ENCODE measurements at places on chromosomes 2 and 18.

GRCh38 chr18:25669741-25670140, 317.8 kb upstream of the ZNF521 start:
- no peak for DNase-seq

DNA sequence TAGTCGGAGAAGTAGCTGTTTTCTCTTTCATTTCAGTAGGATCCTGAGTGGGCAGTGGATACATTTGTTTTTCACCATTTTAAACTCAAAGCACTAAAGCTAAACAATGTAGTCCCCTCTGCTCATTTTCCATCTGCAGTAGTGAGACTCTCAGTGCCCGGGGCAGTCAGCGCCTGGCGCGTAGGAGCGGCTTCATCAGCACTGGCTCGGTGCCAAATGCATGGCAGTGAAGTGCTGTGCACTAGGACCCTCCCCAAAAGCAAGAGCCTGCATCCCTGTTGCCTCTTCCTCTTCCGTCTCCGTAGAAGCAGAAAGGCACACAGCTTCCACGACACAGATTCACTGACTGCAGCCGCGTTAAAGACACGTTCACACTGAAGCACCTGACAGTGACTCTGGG, 19.0 kb upstream of the ESPNL start:
- DNase-seq = no peak

DNA sequence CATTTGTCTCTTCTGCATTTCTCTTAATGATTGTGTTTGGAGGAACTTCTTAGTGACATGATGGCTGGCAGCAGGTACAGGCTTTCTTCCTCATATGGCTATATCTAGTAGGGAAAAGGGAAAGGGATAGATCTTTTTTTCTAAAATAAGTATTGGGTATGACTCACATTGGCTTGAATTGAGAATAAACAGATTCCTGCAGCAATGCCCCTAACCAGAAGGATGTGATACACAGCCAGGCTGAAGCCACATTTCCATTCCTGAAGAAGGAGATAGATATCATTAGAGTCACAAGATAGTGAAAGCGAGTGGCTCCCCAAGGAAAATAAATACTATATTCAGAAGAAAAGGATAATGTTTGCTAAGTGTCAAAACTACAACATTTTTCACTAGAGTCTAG, 61.1 kb downstream of the VWC2L start:
- no peak for DNase-seq

GRCh38 chr2:222025881-222026271, 272.9 kb downstream of the PAX3 start:
- no peak for DNase-seq

- DNase-seq = no peak
Measured at GRCh38 chr2:46298522-46299353, 1.5 kb downstream of the EPAS1 start.

- no peak for DNase-seq
Measured at GRCh38 chr2:226580403-226580802, 219.2 kb downstream of the IRS1 start.

- DNase-seq = no peak
Measured at GRCh38 chr2:64605026-64605471, 48.7 kb downstream of the SERTAD2 start.

DNA sequence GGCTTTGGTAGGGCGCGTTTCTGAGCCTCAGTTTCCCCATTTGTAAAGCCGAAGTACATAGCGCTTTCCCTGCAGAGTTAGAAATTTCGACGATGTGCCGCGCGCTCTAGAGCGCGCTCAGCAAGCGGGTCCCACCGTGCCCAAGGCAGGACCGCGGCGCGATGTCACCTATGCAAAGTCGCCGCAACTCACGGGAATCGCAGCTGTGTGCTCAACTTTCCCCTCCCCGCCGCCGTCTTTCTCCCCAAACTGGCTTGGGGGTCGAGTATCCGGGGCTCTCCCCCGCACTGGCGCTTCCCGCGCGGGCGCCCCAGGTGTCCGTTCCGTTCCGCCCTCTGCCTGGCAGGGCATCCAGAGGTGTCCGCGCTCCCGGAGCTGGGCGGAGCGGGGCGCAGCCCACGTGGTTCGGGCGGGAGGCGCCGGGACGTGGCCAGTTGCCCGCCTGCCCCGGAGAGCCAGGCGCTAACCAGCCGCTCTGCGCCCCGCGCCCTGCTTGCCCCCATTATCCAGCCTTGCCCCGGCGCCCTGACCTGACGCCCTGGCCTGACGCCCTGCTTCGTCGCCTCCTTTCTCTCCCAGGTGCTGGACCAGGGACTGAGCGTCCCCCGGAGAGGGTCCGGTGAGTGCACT, at the start of gene MLPH:
TSS of gene MLPH (plus strand) at position 433 of the 630 bp plus-strand sequence. CDS start 6,176 bp downstream, outside the sequence.
- no peak for DNase-seq

GRCh38 chr2:191845876-191846514, 893 bp downstream of the CAVIN2 start:
- no peak for DNase-seq

DNA sequence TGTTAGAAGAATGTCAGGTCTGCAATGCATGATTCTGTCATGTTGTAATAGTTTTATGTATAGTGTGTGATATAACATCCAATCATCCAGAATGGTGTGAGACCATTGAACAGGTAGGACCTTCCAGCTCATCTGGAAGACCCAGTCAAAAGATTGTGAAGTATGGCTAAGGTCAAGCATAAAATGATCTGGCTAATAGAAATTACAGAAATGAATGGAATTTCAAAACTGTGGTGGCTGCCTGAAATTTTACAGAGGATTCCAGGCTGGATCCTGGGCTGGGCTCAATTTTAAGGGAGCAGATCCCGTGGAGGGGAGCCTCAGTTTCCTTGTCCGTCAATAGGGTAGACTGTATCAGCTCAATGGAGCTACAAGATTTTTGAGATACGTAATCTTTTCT, 39.1 kb downstream of the ACKR3 start:
- no peak for DNase-seq

DNA sequence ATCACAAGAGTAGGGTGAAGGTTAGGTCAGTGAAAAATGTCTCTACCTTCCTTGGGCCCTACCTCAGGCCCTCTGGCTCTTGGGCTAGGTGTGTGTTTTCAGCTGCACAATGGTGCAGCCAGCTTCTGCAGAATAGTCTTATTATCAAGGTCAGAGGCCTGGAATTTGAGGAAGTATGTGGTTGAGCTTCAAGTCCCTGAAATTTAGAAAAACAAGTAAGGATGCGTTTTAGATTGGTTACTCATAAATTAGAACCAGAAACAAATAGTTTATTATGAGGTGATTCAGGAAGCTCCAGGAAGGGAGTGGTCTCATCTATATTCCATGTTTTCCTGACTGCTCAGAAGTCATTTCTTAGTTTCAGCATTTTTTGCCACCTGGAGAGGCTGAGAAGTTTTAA, 204.2 kb upstream of the CELF4 start:
- no peak for DNase-seq

- no peak for DNase-seq
Measured at GRCh38 chr2:128366713-128367511, 48.2 kb upstream of the HS6ST1 start.

- no peak for DNase-seq
Measured at GRCh38 chr18:57801325-57801724, 1.8 kb downstream of the ATP8B1 start.

- DNase-seq = no peak
Measured at GRCh38 chr18:48983793-48984437, 33.1 kb upstream of the SMAD7 start.

- peak; percentile 6 for DNase-seq
Measured at GRCh38 chr2:32009516-32010256, 1.1 kb downstream of the MEMO1 start.

- no peak for DNase-seq
Measured at GRCh38 chr2:99726691-99727090, 236.9 kb upstream of the REV1 start.

- no peak for DNase-seq
Measured at GRCh38 chr2:116809109-116809508, 1005.4 kb upstream of the DDX18 start.

- no peak for DNase-seq
Measured at GRCh38 chr2:171136024-171136423, 24.7 kb downstream of the TLK1 start.

DNA sequence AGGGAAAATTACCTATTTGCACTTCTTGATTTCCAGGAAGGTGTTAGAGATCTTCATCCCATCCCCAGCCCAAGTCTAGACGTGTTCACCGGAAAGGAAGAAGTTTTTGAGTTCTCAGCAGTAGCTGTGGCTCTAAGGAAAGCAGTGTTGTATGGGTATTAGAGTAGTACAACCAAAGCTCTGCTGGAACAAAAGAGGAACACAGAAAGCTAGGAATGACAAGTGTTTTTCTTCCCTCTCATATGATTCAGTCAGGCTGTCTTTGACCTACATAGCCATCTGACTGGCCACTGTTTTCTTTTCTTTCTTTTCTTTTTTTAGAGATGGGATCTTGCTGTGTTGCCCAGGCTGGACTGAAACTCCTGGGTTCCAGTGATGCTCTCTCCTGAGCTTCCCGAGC, 82.7 kb upstream of the SLC39A10 start:
- DNase-seq = no peak

DNA sequence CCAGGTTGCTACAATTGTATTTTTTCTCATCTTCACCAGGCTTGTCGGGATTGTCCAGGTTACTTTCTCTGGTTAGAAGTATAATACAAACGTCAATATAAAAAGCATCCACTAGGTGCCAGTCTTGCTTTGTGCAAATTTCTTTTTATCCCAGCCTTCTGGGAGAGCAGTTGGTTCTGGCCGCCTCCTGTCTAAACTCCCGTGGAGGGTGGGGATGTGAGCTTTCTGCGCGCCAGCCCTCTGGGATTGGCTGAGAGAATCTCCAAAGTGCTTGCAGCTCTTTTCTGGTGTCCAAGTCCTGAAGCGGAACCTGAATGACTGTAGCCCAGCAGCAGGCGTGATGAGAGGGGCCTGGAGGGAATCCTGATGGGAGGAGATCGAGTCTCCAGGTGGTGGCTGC, 22.4 kb upstream of the TOGARAM2 start:
- DNase-seq = no peak

- DNase-seq = no peak
Measured at GRCh38 chr2:119490653-119491195, 33.6 kb downstream of the SCTR start.

GRCh38 chr18:51807336-51807735, 532.7 kb upstream of the DCC start:
- no peak for DNase-seq

- no peak for DNase-seq
Measured at GRCh38 chr18:52310651-52311050, 29.3 kb upstream of the DCC start.

DNA sequence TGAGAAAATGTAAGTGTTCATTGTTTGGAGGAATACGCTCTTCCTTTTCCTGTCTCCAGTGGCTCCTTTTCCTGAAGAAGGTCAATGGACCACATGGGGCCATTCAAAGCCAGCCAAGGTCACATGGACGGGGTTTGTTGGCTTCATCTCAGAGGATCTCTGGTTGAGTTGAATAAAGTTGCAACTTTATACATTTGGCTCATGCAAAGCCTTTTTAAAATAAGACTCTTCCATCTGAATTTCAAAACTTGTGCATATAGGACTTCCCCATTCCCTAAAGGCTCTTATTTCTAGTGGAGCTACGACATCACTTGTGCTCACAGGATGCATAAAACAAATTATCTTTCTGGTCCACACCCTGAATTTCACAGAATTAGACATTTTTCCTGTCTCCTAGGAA, 235.5 kb downstream of the CMPK2 start:
- DNase-seq = no peak

DNA sequence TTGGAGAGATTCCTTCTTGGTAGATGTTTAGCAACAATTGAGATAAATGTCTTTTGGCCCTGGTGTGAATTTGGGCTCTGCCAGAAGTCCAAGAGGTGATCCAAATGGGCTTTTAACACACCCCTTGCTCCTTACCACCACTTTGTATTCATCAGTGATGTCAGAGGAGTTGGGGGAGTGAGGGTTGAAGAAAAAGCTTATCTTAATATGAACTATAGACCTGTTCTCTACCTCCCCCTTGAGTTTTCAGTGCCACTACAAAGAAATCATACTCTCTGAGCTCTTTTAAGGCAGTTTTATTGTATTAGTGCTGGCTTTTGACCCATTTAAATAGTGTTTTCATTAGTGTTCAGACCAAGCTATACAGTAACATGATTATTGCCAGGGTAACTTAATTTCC, 229.1 kb downstream of the PHLPP1 start:
- DNase-seq = no peak

GRCh38 chr18:58513615-58514335, 115.1 kb downstream of the ALPK2 start:
- DNase-seq = no peak

GRCh38 chr2:238418196-238418998, 8.3 kb upstream of the ASB1 start:
- DNase-seq = no peak

GRCh38 chr2:181738563-181738962, 58.2 kb upstream of the NEUROD1 start:
- DNase-seq = no peak

GRCh38 chr2:40372283-40372985, 79.5 kb downstream of the SLC8A1 start:
- DNase-seq = no peak

- no peak for DNase-seq
Measured at GRCh38 chr18:63708650-63709049, 5.9 kb downstream of the SERPINB11 start.

DNA sequence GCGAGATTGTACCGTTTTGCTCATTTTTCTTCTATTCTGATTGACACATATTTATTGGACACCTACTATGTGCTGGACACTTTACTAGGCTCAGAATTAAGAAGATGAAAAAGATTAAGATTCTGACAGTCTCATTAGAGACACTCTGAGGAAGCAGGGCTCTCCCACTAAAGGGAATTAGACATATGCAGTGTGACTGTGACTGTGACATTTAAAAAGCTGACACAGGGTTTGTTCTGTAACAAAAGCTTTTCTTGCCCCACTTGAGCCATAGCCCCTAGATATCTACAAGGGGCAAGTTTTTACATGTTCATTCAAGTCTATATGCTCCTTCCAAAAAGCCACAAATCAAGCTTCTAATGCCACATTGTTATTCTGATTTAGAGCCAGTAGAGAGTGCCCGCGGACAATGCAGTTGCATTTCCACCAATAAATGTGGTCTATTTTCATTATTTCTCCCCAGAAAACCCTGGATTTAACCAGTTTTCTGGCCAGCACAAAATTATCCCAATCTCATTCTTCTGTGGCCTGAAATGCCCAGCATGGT, 9.8 kb downstream of the ARHGAP25 start:
- DNase-seq = no peak

GRCh38 chr2:148643421-148643820, 1.1 kb upstream of the EPC2 start:
- DNase-seq = no peak

DNA sequence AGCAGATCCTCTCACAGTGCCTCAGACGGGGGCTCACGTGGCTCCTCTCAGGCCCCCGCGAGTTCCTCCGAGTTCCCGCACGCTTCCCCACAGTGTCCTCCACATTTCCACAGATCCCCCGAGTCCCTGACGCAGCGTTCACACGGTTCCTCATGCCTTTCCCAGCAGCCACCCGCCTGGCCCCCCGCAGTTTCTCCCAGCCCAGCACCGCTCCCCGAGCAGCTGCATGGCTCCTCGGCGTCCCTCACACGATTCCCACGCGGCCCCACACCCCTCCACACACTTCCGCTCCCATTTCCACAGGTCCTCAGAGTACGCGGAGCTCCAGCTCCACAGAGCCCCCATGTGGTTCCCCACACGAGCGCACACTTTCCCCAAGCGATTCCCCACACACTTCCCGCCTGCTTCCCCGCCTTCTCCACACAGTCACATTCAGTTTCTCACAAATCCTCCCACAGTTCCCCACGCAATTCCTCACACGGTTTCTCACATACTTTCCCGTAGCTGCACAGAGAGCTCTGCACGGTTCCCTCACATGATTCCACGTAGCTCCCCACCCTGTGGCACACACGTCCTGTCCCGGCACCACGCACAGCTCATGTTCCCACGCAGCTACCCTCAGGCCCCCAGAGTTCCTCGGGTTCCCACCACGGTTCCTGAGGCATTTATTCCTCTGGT, 39.9 kb downstream of the KIF1A start:
- no peak for DNase-seq

- no peak for DNase-seq
Measured at GRCh38 chr18:3422905-3423304, 27.1 kb upstream of the TGIF1 start.

Measured in stimulated activated CD8-positive, alpha-beta memory T cell treated with anti-CD3 and anti-CD28 coated beads, Interleukin-15, amount 100 ng/mL, for 24 hours (primary cell).